HS-5 (cell line): ENCODE measurements at places on chromosomes 2 and 18.

GRCh38 chr2:158539176-158540005 is 82.6 kb downstream of the PKP4 start:
- peak; percentile 69 for DNase-seq

- no peak for DNase-seq
Observed at GRCh38 chr18:62526098-62527025, 3.5 kb downstream of the ZCCHC2 start.

- no peak for DNase-seq
Observed at GRCh38 chr2:3563521-3563976, 5.4 kb upstream of the RNASEH1 start.

- no peak for DNase-seq
Observed at GRCh38 chr2:85619617-85620016, 3.6 kb downstream of the USP39 start.

- DNase-seq: no peak
Observed at GRCh38 chr2:18560797-18561085, 288 bp upstream of the RDH14 start.

DNA sequence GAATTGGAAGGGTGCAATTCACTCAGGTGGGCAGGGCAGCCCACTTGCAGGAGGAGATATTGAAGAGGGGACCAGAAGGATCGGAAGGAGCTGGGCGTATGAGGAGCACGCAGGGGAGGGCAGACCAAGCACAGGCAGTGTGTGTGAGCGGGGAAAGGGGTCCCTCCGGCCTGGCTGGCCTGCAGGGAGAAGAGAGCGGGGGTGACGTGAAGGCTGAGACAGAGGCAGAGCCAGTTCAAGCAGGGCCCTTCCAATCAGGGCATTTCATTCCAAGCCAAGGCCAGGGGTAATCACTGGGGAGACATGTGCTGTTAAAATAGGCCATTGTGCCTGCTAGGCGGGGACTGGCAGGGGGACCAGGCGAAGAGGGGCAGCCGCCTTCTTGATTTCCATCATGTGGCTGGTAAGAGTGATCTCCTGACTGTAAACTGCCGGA is 62.2 kb downstream of the ACKR3 start:
- DNase-seq: no peak

DNA sequence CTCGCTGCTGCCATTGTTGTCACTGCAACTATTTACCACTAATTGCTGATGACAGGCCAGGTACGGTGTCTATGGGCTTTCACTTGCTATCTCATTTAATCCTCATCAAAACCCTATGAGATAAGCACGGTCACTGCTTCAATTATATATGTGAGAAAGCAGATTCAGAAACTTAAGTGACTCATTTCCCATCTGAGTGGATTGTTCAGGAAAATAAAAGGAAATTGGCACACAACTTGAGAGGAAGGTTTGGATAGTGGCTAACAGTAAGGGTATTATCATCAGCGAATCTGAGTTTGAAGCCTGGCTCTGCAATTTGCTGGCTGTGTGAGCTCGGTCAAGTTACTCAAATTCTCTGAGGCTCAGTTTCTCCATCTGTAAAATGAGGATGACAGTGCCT is 196.0 kb downstream of the KCNS3 start:
- no peak for DNase-seq

DNA sequence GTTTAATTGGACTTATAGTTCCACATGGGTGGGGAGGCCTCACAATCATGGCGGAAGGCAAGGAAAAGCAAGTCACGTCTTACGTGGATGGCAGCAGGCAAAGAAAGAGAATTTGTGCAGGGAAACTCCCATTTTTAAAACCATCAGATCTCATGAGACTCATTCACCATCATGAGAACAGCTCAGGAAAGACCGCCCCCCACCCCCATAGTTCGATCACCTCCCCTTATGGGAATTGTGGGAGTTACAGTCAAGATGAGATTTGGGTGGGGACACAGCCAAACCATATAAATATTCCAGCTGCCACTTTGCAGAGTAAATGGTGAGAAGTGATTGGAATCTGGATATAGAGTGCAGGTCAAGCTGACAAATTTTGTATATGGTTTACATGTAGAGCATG is 187.4 kb downstream of the ARL4C start:
- no peak for DNase-seq

DNA sequence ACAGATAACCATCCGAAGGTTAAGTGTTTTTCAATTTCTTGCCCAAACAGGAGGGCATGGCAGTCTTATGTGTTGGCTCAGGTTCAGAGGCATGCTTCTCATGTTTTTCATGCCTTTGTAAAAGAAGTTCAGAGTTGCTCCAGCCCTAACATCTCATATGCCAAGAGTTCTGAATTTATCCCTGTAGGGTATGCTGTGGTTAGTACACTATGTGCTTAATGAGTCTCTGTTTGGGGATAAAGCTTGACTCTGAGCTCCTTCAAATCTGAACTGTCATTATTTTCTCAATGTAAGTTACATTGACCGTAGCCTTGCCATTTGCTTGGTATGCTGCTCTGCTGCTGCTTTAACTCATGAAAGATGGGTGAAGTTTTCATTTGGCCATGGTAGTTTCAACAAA is 67.9 kb upstream of the PNPT1 start:
- no peak for DNase-seq

DNA sequence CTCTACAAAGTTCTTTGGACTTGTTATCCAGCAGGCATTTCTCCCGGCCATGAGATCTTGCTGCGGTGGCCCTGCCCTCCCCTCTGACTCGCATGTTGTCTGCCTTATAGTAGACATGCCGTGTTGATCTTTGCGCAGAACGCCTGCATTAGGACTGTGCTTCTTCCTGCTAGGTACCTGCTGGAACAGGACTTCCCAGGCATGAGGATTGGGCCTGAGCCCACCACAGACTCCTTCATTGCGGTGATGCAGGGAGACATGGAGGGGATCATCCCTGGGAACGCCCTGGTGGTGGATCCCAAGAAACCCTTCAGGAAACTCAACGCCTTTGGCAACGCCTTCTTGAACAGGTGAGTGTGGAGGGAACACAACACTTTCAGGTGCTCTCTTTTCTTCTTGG is 10.1 kb downstream of the EHD3 start:
- no peak for DNase-seq
